ENCODE measurements at places on chromosomes 5 and 9.
A peak's percentile ranks its signal among the peaks of the same experiment; 100 is the strongest.

DNA sequence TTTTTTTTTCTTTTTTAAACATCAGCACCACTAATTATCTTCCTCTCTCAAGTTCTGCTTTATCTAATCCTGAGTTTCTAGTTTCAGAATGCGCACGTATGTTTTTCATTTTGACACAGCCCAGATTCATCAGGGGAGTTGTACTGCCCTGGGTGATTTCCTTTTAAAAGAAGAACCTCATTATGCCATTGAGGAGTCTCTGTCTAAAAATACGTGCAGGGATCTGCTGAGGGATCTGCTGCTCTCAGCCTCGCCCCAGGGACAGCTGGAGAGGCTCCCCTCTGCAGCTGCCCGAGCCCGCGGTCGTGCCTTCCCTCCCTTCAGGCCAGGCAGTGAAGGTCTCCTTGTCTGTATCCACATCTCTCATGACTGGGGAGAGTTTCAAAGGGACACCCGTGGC lies 273.1 kb downstream of the ARHGEF28 start:
- no peak for DNase-seq

GRCh38 chr5:34494111-34494755 lies 161.9 kb upstream of the RAI14 start:
- DNase-seq, result no peak

DNA sequence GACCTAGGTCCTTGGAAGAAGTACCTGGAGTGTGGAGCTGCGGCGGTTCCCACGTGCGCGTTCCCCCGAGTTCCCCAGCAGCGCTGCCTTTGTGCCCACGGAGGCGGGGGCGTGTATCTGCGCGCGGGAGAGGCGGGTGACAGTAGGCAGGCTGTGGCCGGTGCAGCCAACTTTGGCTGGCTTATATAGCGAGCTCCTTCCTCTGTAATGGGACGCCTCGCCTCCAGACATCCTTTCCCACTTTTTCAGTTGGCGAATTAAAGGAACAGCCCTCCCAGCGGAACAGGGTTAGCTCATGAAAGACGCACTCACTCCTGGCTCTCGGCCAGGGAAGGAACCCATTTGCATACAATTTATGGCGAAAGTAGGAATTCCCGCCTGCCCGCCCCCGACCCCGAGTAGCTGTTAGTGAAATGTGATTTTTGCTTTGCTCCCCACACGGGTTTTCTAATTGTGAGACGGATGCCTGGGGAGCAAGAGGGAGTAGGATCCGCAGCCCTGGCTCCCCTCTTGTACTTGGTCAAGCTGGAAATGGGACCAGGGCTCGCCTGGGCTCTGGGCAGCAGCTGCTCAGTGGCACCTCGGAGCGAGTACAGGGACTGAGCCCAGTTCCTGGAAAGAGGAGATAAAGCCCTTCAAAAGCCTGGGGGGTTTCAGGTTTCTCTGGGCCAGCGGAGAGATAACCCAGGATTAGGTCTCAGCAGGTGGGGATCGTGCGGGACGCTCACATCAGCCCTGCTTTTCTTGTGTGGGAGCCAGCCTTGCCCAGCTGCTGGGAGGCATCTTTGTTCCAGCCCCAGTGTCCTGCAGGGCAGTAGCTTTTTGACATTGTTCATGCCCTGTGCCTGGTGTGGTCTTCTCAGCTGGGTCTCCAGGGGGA lies at the start of gene TNC:
Gene TNC (minus strand): TSS at position 159 of the 880 bp plus-strand sequence. CDS start 27,139 bp downstream, outside the sequence.
- DNase-seq, result peak; percentile 67

DNA sequence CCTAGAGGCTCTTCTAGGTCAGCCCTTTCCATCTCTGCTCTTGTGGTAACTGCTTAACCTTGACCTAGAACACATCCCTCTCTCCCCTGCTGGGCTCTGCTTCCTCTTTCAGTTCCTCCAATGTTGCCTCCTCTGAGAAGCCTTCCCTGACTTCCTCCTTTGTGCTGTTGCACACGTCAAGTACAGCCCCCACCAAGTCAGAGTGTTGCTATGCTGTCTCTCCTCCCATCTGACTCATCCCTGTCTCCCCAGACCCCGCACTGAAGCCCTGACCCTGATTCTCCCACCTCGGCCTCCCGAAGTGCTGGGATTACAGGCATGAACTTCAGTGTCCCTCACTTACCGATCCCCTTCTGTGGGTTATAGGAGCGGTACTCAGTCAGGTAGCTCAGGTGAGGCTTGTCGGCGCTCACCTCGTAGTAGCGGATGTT lies 10.4 kb upstream of the TRIM14 start:
- DNase-seq, result peak; percentile 81
